ENCODE measurements at places on chromosomes 4 and X.

- no peak for DNase-seq
Measured at GRCh38 chr4:178255172-178255571, 812.9 kb upstream of the AGA start.

GRCh38 chr4:165439981-165440380, 61.2 kb downstream of the CPE start:
- DNase-seq = no peak

GRCh38 chr4:7705593-7705992, 234.1 kb downstream of the AFAP1 start:
- DNase-seq = no peak

DNA sequence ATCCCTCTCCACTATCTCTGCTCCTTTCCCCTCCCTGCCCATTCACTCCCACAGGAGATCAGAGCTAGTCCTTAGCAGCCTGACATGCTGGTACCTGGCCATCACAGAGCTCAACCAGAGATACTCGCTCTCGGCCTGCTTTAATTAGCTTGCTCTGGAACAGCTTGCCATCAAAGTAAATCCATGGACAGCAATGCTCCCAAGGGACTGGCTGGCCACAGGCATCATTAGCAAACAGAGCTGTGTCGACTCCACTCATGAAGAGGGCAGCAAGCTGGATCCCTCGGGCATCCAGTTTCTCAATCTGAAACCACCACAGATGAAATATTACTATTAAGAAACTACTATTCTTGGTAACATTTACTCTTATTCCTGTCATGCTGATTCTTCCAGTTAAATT, 43.4 kb upstream of the PHF8 start:
- no peak for DNase-seq

- no peak for DNase-seq
Measured at GRCh38 chr4:93532234-93532633, 296.3 kb upstream of the ATOH1 start.

- no peak for DNase-seq
Measured at GRCh38 chr4:26953770-26954423, 93.3 kb downstream of the STIM2 start.

DNA sequence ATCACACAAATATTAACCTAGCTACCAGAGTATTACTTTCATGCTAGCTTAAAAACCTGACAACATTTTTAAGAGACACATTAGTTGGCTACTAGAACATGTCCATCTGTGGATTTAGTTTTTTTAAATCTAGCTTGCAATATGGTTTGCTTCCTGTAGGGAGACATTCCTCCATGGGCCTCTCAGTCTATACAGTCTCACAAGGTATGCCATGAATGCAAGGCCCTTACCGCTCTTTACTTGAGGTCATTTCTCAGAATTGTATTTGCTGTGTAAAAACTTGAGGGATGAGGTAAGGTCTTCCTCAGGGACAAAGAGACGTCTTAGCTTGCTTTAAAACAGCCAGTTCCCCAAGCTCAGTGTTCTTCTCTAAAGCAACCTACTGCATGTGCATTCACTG, 26.9 kb downstream of the UBA6 start:
- no peak for DNase-seq

- no peak for DNase-seq
Measured at GRCh38 chr4:25702848-25703247, 47.2 kb downstream of the SLC34A2 start.

- DNase-seq = no peak
Measured at GRCh38 chr4:168441412-168441811, 38.9 kb downstream of the DDX60L start.

DNA sequence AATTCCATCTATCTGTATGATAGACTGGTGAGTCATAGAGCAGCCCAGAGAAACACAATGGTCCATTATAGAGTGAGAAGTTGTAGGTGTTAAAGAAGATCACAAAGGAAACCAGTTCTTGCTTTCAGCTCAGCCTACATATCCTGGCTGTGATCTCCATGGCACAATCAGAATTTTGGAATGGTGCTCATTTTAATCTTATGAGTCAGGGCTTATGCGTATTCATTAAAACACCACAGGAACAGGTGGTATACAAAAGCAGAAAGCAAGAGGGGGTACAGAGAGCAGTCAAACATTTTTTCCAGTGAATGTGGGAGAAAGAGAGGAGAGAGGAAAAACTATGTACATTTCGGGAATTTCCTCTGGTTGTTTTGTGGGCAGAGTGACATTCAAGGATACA, 126.9 kb downstream of the MFAP3L start:
- DNase-seq = no peak
